ENCODE measurements at places on chromosomes 5 and 9. TPM values are rescaled to one million over a fixed set of nuclear protein-coding genes. Genes with fewer than 3 reads are reported as not detected.

DNA sequence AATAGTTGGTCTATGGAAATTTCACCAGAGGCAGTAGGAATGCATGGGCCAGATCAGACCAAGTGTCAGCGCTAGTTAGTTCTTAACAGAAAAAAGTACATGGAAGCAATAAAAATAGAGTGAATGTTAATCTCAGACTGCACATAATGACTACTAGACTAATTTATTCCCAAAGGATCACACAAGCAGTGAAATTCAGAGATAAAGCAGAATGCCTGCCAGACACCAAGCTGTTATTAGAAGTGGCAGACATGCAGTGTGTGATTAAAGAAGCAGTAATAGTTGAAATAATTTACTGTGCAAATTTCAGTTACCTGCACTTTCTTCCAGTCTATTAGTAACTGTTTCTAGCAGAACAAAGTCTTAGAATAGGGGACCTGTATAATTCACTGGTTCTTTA lies 1024.2 kb downstream of the CDH9 start:
- no peak for DNase-seq

- DNase-seq: no peak
Measured at GRCh38 chr5:118789366-118789765, 199.0 kb downstream of the DTWD2 start.

DNA sequence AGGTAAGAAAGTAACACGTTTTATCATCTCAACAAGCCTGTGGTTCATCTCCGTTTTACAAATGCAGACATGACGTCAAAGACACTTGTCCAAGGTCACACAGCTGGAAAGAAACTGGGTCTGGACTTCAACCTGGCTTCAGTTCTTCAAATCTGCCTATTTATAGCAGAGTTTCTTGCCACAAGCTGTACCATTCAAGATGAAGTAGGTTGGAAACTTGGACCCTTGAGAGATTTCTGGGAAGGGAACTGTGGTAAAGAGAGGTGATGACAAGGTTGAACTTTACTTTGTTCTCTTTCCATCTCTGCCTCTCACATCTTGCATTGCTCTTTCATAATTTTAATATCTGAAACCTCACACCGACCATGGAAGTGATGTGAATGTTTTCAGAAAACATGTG lies 29.9 kb upstream of the DENND1A start:
- DNase-seq: no peak

DNA sequence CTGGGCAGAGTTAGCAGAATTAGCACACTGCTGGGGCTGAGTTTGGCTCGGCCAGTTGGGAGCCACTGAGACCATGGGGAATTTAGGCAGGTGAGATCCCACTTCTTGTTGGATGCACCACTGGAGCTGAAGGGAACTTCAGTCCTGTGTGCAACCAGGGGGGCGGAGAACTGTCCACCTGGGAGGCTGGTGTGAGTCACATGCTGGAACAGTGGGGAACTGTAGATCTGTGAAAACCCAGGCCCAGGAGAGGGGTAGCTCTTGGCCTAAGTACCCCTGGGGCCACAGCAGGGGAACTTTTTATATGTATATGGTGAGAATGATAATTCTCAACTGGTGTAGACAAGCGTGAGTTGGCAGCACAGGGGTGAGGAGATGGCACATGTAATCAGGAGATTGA lies 237.5 kb upstream of the KIF2A start:
- no peak for DNase-seq

DNA sequence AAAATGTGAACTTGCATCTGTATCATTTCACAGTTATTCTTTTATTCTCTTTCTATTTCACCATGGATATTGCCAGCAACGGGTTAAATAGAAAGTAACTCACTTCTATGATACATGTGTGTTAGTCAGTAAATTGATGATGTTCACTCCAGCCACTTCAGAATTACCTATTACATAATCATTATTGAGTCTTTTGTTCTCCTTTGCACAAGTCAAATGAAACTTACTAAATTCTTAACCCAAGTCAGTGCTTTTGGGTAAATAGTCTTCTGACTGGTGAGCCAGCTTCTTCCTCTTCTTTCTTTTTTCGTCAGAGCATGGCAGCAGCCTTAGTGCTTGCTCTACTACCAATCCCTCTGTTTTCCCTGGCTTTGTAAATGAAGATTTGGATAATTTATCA lies 344.3 kb downstream of the RAB3C start:
- DNase-seq: no peak

DNA sequence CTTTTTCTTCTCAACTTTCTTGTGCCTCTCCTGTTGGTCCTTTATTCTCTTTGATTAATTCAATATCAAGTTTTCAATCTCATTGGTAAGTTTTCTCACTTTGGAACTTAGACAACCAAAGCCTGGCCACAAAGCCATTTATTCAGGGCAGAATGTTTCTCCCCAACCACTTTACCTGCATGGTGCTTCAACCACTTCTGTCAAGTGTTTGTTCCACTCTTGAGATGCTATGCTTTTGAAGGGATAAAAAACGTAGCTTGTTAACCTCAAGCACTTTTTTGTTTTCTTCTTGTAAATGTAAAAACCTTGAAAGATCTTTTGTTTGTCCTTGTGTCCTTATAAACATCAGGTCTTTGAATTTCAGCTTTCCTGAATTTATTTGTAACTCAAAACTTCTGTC lies 966.7 kb downstream of the MAT2B start:
- DNase-seq: no peak

DNA sequence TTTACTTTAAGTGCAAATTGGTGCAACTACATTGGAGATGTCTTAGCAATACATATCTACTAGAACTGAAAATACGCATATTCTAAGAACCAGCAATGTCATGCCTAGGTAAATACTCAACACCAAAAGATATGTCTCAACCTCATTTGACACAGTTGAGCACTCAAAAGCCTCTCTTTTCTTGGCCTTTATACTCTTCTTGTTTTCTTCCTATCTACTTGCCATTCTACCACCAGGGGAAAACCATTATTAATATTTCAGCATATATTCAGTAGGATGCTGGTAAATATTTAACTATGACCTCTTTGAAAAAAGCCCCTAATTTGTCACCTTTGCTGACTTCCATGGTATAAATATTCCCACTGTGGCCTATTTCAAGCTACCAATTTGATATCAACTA lies 443.8 kb downstream of the LRRC70 start:
- DNase-seq: no peak

DNA sequence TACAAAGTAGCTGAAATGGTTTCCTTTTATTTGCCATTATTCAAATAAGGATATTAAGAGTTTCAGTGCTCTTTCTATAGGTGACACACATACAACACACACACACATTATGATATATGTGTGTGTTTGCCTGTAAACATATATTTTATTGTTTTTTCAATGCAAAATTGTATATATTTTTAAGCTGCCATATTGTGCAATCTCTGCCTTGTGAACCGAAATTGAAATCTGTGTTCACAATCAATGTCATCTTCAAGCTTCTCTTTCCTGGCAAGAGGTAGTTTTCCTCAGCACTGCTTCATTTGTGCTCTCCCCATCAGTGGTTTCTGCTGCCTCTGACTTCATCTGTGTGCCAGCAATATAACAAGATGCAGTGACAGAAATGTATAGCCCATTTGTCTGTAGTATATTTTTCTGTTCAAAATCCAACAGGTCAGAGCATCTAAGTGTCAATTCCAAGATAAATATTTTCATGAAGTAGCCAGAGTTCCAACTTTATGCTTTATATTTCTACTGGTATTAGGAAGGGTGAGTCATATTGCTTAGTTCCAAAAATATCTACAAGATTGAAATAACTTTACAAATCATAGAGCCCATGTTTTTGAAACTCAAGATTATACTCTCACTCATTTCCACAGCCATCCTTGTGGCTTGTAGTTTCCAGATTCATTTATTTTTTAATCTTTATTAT lies 1704.8 kb upstream of the CDH9 start:
- DNase-seq: no peak

DNA sequence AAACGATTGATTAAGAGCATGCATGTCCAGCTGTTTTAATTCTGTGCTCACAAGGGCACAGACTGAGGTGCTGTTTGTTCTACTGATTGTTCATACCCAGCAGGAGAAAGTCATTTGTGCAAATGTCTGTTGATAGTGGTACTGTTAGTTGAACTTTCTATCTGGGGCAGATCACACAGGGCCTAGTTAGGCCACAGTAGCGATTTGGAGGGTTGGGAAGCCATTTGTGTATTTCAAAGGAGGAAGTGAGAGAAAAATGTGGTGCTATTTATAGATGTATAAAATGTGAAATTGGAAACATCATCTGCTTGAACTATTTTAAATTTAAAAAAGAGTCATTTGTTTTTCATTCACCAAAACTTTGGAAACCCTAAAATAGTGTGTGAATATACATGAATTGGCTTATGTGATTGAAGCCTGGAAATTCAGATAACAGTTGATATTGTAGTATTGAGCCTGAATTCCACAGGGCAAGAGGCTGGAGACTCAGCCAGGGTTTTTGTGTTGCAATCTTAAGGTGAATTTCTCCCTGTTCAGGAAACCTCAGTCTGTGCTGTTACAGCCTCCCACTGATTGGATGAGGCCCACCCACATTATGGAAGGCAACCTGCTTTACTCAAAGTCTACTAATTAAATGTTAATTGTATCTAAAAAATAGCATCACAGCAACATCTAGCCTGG lies 162.0 kb upstream of the CDKN2B start:
- DNase-seq: no peak

DNA sequence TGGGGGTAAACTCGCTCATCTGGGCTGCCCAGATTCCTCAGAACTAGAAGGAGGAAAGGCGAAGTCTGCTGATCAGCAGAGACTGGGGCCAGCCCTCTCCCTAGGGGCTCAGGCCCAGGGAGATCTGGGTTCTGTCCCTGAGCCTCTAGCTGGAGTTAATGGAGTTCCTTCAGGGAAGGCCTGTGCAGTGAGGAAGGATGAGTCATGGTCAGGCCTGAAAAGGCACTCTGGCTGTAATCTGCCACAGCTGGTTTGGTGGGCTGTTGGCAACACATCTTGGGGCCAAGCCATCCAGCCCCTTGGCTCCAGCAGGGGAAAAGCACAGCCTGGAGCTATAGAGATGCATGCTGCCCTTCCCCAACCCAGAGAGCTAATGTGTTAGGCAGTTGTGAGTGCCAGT lies 459.6 kb downstream of the PRELID2 start:
- no peak for DNase-seq

DNA sequence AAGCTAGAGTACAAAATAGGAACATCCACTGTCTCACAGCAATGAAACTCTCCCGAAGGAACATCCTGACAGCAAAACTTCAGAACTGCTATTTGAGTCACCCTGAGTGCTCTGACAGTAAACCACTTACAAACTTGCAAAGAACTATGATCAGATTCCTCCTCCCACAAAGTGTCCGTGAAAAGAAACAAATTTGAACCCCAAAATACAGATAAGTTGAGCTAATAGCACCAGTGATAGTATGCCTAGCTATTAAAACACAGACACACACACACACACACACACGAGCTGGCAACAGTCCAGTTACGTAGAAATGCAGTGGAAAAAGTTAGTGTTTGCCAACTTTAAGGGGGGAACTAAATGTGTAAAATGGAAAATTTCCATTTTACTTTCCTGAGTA lies 3.1 kb upstream of the GLIS3 start:
- DNase-seq: no peak

GRCh38 chr9:7879551-7880245 lies 80.1 kb upstream of the DMAC1 start:
- DNase-seq: peak; percentile 10

DNA sequence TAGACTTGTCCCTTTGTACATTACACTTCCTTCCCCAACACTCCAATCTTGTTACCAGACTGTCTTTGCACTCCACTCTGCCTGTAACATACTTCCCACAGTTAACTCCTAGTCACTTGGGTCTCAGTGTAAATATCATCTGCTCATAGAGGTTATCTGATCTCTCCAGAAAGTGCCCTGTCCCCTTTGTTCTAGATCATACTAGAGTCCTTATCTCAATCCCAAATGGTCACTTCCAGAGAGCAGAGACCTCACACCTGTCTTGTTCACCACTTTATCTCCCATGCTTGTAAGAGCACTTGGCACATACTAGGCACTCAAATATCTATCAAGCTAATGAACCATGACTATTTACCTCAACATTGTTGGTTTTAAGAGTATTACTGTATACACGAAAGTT lies 30.4 kb downstream of the SETX start:
- no peak for DNase-seq

- DNase-seq: no peak
Measured at GRCh38 chr9:15606643-15607472, 54.0 kb downstream of the CCDC171 start.

GRCh38 chr5:138926257-138926656 lies 51.1 kb upstream of the LRRTM2 start:
- DNase-seq: no peak

DNA sequence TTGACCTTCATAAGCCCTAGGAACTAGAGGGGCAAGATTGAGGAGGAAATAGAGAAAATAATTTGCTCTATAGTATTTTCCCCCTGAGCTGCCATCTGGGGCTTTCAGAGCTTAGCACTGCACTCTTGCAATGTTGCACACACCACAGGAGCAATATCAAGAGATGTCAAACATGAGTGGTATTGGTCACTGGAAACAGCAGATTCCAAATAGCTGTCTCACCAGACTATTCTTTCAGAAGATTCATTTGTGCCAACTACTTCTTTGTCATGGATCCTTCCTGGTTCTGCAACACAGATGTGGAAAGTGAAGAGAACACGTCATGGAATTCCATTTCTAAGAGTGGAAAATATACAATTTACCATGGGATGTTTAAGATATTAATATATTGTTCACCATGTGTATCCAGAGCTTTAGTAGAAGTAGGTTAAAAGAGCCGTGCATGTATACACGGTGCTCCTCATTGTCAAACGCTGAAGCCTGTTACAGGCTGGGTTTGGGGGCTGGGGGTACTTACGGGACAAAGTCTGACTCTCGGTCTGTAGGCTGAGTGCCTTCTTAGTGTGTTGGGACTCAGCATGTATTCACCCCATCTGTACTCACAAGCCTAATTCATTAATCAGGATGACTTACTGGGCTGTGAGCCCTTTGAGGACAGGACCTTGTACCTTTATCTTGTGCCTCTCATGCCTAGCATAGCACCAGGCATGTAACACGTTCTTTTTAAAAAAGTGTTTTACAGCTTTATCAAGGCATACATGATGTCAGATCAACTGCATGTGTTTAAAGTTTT lies 31.4 kb upstream of the GDNF start:
- no peak for DNase-seq

DNA sequence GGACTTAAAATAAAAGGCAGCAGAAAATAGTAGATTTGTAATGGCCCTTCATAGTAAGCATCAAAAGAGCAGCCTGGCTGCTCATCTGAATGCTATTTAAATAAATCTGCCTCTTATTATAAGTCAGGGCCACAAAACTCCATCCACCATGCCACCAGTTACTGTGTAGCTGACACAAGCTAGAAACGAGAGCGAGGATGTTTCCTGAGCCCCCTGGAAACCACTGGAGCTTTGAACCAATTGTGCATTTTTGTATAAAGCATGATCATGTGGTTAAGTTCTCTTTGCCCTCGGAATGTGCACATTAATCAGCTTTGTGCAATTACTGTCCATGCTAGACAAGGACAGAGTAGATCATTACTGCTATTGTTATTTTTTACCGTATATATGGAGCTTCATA lies 17.4 kb downstream of the SLC24A2 start:
- DNase-seq: no peak

GRCh38 chr9:108543251-108543778 lies 312.5 kb downstream of the ACTL7B start:
- DNase-seq: peak; percentile 25

- no peak for DNase-seq
Measured at GRCh38 chr5:137016783-137017324, 482.3 kb downstream of the SPOCK1 start.

The CARD6 gene
- 0.50 TPM for total RNA-seq

The TGFBI gene
- total RNA-seq: 5.9 TPM

The CTSV gene
- 113 TPM for total RNA-seq

The ACSL6 gene
- 2.4 TPM for total RNA-seq

The WDR31 gene
- 0.40 TPM for total RNA-seq

The UBE2QL1 gene
- 0.43 TPM for total RNA-seq

The SLC25A2 gene
- total RNA-seq: not detected
